ENCODE measurements at places on chromosomes 11 and 22. TPM values are rescaled to one million over a fixed set of nuclear protein-coding genes. Genes with fewer than 3 reads are reported as not detected.
A peak's percentile ranks its signal among the peaks of the same experiment; 100 is the strongest.

POTEH gene
- not detected for total RNA-seq

APOL2 gene
- total RNA-seq, result 92.1 TPM

AMOTL1 gene
- total RNA-seq, result 5.7 TPM

DNA sequence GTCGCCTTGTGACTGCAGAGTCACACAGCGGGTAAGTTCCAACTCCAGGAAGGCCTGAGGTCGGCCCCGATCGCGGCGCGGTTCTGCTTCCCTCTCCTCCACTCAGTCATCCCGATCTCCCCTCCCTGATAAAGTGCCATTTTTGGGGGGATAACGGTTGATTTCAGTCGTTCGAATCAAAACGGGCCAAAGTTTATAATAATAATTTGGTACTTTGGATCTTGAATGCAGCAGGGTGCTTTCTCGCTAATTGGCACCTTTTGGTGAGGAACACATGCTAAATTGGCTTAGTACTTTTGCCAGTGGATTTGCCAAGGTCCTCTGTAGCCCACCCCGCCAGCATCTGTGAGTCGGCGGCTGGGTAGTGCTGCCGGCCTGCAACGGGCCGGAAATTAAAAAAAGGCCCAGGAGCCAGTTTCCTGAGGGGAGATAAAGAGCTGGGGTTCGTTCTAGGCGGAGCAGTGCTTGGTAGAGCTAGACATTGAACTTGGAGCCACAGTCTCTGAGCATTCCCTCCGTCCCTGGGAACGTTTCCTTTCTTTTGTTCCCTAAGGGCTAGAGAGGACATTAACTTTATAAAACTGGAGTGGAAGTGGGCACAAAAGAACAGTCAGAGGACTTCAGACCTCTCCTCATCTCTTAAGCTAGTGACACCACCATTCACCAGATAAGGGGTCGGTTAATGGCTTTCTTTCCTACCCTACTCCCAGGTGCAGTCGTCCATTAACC lies 997 bp downstream of the UBE2L3 start:
- DNase-seq, result peak; percentile 69
- peaks cover 42% of the 10 kb centered on the region for H3K4me1 ChIP-seq
- H3K27ac ChIP-seq, result peak overlapping the region; percentile 98
- peaks cover 23% of the 10 kb centered on the region for H3K36me3 ChIP-seq
- no peaks in the 10 kb centered on the region for H3K27me3 ChIP-seq

DNA sequence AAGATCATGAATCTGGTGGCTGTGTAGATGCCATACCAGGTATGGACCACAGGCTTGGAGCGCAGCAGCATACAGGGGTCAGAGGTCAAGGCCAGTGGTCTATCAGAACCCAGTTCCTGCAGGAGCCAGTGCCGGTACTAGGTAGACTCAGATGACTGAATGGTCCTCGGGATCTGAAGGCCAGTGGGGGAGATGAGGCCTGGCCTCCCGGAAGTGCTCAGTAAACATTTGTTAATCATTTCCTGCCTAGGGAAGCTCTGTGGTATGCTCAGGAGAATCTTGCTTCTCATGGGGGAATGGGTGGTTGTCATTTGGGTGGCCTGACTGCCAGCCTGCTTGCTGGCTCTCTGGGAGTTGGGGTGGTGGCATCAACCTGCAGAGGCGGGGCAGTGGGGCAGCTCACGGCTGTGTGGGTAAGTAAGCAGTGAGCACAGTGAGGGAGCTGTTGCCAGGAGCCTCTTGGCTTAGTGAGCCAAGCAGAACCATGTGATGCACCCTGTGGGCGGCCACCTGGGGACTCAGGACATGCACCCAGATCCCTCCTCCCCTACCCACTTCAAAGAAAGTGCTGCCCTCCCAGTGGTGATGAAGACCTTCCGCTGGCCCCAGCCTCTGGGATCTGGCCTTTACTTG lies 33.0 kb downstream of the PTPRJ start:
- H3K36me3 ChIP-seq, result no peaks in the 10 kb centered on the region
- H3K4me1 ChIP-seq, result peaks cover 69% of the 10 kb centered on the region
- peak overlapping the region; percentile 100 for H3K27ac ChIP-seq
- H3K4me3 ChIP-seq, result peak overlapping the region; percentile 88
- H3K27me3 ChIP-seq, result no peaks in the 10 kb centered on the region
- peak; percentile 82 for DNase-seq

DNA sequence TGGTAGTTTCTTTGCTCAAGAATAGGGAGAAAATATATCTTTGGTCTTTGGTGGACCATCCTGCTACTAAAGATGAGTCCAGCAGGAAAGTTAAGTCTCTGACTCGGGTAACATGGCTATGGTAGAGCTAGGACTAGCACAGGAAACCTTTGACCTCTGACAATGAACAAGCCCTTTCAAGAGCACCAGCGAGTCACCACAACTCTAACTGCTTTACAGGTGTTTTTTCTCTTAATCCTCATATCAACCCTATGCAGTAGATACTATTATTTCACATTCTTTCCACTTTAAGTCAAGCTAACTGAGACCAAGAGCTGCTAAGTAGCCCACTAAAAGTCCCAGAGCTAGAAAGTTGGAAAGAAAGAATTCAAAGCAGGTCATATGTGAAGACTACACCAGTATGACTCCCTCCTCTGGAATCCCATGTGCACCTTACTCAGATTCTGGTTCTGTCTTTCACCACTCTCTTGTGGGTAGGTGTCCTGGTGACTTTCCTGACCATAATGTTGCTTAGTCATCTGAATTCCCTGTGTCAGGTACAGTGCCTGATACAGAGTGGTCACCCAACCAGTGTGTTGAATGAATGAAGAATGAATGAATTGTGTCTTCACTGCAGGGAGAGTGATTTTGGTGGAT lies 53.8 kb upstream of the ME3 start:
- H3K36me3 ChIP-seq, result peaks cover 19% of the 10 kb centered on the region
- H3K4me1 ChIP-seq, result no peaks in the 10 kb centered on the region
- DNase-seq, result no peak
- no peak overlapping the region for H3K4me3 ChIP-seq
- peaks cover 24% of the 10 kb centered on the region for H3K27me3 ChIP-seq

DNA sequence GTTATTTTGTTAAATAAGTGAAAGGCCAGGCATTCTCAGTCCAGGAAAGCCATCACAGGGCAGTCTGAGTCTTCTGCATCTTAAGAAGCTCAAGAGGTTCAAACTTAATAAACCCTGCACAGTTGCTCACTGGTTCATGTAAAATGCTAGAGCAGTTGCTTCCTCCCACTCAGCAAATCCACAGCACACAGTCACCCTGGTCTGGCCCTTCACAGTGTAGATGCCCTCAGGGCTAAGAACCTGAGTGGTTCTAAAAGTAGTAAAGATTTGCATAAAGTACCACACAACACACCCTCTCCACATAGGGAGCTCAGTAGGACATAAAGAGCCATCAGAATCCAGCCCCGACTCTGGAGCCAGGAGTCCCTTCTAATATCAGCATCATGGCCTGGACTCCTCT lies 58.7 kb downstream of the ZNF280B start:
- DNase-seq, result no peak
- no peak overlapping the region for H3K27ac ChIP-seq
- H3K36me3 ChIP-seq, result no peaks in the 10 kb centered on the region
- H3K27me3 ChIP-seq, result peaks cover 47% of the 10 kb centered on the region
- no peak overlapping the region for H3K4me3 ChIP-seq

DNA sequence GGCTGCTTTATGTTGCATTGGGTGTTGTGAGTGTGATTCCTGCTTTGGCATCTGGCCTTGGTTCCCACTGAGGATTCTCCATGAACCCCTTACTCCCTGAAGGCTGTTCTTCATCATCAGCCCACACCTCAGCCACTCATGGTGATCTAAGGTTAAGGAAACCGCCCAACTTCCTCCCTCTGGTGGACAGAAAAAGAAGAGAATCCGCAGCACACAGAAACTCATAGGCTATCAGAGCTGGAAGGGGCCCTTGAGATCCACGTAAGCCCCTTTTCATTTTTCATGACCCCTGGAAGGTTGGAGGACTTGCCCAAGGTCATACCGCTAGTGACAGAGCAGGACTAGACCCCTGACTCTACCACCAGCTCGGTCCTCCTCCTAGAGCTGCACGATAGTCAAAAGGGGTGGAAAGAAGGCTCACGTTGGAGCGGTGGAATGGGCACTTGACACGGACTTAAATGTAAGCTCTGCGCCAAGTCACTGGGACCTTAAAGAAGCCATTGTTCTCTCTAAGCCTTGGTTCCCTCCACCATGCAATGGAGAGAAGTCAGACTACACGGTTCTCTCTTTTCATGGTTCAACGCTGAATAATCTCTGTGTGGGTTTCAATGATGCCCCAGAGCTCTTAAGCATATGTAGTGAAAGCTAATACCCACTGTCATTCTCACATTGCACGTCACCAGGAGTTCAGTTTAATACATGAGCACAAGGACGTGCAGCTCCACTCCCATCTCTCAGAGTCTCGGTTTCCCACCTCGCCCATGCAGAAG lies 83.6 kb upstream of the CRTAM start:
- no peak overlapping the region for H3K27ac ChIP-seq
- no peaks in the 10 kb centered on the region for H3K36me3 ChIP-seq
- peaks cover 43% of the 10 kb centered on the region for H3K4me1 ChIP-seq
- H3K27me3 ChIP-seq, result no peaks in the 10 kb centered on the region

DNA sequence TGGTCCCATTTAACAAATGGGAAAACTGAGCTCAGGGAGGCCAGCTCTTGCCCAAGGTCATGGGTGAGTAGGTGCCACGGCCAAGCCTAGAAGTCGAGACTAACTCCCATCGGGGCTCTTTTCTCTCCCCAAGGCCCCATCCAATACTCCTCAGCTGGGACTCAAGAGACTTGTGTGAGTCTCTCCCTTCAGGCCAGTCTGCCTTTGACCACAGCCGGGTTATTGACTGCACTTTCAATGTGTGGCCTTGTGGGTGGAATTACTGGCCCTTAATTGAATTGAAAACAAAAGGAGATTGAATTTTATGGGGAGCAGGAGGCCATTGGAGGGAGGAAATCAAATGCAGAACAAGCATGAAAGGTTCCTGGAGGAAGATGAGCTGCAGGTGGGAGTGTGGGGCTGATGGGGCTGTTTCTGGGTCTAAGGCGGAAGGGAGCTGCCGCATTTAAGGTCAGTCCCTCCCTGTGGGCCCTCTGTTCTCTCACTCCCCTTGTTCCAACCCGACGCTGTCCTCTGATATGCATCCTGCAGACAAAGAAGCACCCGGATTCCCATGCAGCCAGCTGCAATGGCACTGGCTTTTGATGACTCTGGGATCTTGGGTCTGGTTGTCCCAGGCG lies 552.8 kb downstream of the MIAT start:
- peaks cover 20% of the 10 kb centered on the region for H3K27me3 ChIP-seq
- no peaks in the 10 kb centered on the region for H3K36me3 ChIP-seq
- H3K4me1 ChIP-seq, result no peaks in the 10 kb centered on the region
- H3K4me3 ChIP-seq, result no peak overlapping the region

- H3K36me3 ChIP-seq, result no peaks in the 10 kb centered on the region
- H3K4me1 ChIP-seq, result no peaks in the 10 kb centered on the region
- H3K27me3 ChIP-seq, result peaks cover 49% of the 10 kb centered on the region
- DNase-seq, result no peak
- no peak overlapping the region for H3K27ac ChIP-seq
Measured at GRCh38 chr11:120146413-120147093, 8.6 kb upstream of the TRIM29 start.
